ENCODE measurements at places on chromosomes 11 and 22.
A peak's percentile ranks its signal among the peaks of the same experiment; 100 is the strongest.

DNA sequence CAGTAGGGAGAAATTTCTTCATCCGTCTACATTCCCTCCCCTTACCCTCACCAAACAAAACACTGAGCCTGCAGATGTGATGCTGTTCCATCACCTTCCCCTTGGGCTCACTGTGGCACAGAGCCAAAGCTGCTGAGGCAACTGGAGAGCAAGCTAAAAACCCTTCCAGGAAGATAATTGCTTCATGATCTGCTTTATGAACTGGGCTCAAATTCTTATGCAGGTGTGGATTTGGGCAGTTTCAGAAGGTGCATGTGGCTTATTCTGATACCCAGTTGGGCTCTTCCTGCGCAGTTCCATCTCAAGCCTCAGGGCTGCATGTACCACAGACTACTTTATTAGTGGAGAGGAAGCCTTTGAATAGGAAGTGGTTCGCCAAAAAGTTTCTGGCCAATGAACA, 58.3 kb downstream of the AAMDC start:
- peak; percentile 81 for DNase-seq

GRCh38 chr11:127049486-127049885, 48.9 kb upstream of the KIRREL3 start:
- DNase-seq = no peak

DNA sequence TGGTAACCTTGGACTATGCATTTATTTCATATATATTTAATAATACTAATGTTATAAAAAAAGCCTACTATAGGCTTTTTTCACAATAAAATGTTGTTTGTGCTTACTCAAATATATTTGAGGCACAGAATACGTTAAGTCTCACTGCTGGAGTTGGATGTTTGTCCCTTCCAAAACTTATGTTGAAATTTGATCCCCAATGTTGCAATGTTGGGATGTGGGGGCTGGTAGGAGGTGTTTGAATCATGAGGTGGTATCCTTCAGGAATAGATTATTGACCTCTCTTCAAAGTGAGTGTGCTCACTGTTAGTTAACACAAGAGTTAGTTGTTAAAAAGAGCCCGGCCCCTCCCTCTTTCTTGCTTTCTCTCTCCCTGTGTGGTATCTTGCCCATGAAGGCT, 1295.9 kb downstream of the JRKL start:
- DNase-seq = peak; percentile 24

GRCh38 chr11:24161587-24161986, 335.3 kb upstream of the LUZP2 start:
- DNase-seq = no peak

GRCh38 chr11:103894034-103894433, 142.4 kb upstream of the DDI1 start:
- DNase-seq = no peak

DNA sequence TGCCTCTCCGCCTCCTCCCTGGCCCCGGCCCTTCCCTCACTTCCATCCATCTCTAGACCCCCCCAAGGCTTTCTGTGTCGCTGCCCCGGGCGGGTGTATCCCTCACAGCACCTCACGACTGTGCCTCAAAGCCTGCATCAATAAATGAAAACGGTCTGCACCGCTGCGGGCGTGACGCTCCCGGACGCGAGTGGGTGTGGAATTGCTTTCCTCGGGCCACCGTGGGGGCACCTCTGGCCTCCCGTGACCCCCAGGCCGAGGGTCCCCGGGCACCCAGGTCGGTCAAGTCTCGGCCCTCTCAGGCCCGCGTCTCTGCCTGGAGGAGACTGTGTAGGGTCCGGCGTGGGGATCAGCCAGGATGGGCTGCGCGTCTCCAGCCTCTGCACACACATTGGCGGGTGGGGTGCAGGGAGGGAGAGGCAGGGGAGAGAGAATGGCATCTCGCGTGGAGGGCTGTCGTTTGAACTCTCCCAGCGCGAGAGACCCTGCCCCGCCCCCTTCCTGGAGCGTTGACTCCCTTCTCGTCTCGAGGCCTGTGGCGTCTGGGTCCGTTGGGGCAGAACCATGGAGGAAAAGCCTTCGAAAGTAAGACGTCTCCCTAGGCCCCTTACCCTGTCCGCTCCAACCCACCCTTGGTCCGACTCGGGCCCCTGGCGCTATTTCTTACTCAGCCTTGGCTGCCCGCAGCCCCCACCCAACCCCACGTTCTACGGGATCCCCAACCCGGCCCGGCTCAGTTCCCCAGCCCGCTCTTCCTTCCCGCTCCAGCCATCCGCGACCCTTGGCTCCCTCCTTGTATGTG, at the start of gene CATSPERZ:
Gene CATSPERZ, plus strand, starts transcription at position 512 of the 802 bp plus-strand sequence. Its CDS starts 53 bp downstream, at position 565.
- no peak for DNase-seq

Measured in choroid plexus epithelial cell (primary cell).